ENCODE measurements at places on chromosomes 2 and 18. TPM values are rescaled to one million over a fixed set of nuclear protein-coding genes. Genes with fewer than 3 reads are reported as not detected.

Gene IL36B
- total RNA-seq, result not detected

DNA sequence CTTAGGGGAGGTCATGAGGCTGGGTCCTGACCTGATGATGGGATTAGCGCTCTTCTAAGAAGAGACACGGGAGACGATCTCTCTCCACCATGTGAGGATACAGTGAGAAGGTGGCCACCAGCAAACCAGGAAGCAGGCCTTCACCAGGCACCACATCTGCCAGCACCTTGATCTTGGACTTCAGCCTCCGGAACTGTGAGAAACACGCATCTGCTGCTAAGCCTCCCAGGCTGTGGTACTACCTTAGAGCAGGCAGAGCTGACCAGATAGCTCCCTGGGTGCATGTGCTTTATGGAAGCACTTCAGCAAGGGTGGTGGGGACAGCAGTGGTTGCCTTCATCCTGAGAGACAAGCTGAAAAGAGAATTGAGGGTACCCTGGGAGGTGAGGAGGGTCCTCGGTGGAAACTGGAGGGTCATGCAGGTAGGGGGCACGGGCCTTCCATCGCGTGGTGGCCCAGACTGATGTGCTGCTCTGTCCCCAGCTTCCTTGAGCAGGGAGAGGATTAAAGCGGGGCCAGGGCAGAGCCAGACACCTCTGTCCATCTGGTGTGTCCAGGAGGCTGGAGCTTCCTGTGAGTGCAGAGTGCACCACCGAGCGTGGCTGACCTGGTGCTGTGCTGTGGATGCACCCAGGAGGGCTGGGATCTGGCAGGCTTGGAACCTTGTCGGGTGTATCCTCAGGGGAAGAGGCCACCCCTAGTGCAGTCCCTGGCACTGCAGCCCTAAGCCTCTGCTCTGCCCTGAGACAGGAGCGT, 42.9 kb upstream of the HS6ST1 start:
- DNase-seq, result no peak

Gene DSG2
- 0.33 TPM for total RNA-seq

DNA sequence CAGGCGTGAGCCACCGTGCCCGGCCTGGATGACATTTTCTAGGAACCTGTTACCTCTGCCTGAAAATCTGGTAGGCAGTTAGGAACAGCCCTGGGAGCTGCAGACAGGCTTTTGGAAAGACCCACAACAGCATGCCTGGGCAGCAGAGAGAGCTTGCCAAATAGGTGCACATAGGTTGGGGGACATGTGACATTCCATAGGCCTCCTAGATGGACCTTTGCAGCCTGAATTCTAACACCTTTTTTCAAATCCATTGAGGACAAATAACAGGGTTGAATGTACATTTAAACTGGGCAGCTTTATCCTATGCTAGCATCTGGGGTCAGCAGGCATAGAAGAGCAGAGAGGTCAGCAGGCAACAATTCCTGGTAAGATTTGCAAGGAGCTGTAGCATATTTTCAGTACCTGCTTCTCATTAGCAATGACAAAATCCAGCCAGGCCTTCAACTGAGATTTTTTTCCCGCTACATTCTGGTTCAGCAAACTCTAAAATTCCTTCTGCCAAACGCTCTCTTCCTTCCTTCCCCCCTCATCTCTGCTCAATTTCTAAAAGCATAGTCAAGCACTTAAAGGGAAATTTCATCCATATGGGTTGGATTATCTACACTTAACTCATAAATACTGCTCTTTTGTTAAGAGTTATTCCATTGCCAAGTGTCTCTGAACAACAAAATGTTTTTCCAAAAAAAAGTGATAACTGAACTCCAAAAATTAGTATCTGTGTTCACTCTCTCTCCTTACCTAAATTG, 75.2 kb downstream of the SOWAHC start:
- DNase-seq, result no peak

- DNase-seq, result peak; percentile 66
Observed at GRCh38 chr2:157194097-157194688, 63.3 kb upstream of the GALNT5 start.

GRCh38 chr2:30422444-30423040, 24.5 kb upstream of the LCLAT1 start:
- DNase-seq, result peak; percentile 90

Gene GKN1
- total RNA-seq, result not detected

- DNase-seq, result no peak
Observed at GRCh38 chr18:9823805-9824473, 61.8 kb upstream of the TXNDC2 start.

DNA sequence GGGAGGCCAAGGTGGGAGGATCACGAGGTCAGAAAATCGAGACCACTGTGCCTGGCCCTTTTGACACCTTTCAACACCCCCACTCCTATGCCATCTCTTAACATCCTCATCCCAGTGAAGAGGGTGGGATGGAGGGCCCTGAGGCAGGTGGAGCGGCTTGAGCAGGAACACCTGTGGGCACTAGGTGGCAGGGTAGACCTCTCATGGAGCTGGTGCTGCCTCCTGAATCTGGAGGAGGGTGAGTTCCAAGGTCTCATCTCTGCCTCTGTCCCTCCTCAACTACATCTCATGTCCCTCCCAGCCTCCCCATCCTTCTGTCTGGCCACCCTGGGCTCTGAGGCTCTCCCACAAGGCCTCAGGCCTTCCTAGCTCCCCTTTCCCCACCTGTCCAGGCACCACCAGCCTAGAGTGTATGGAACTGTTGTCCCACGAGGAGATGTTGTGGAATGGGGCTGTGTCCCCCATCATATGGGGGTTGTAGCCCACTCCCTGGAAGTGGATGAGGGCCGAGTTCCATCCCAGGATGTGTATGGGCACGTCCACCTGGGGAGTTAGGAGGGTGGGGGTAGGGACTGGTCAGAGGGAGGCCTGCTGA, 17.0 kb upstream of the CRYBA2 start:
- peak; percentile 67 for DNase-seq

DNA sequence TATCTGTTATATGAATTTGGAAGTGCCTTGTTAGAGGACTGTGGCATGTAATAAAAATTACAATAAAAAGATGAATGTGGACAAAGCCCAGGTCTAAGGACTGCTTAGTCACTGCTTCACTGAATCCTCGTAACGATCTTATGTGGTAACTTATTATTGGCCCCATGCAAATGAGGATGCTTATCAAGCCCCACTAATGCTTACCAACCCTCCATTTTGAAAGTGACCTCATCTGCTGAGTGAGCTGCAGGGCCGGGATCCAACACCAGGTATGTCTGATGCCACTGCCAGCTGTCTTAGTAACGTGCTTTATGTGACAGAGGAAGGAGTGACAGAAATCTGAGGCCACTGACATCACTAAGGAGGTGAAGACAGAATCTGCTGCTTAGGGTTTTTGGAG, 65.3 kb upstream of the CCDC85A start:
- DNase-seq, result no peak

GRCh38 chr2:218093879-218094278, 24.8 kb downstream of the RUFY4 start:
- DNase-seq, result no peak

Gene RAD51AP2
- not detected for total RNA-seq

DNA sequence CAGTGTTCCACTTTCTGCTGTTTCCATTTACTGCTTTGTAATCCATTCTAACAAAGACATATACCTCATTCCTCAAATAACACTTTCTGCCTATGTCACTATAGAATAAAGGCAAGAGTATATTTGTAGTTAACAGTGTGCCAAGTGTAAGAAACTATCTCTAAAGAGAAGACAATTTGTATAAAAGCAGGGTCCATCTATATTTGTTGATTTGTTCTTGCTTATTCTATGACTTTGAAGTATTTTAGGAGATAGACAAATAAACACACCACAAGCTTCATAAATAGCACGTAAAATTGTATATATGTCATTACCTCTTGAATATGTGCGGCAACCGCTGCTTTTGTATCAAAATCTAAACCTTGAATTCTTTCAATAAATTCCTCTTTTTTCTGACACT, 56.0 kb downstream of the CCDC88A start:
- no peak for DNase-seq

- no peak for DNase-seq
Observed at GRCh38 chr2:32250290-32250689, 14.4 kb downstream of the NLRC4 start.

- no peak for DNase-seq
Observed at GRCh38 chr2:8437228-8437948, 244.5 kb upstream of the ID2 start.

DNA sequence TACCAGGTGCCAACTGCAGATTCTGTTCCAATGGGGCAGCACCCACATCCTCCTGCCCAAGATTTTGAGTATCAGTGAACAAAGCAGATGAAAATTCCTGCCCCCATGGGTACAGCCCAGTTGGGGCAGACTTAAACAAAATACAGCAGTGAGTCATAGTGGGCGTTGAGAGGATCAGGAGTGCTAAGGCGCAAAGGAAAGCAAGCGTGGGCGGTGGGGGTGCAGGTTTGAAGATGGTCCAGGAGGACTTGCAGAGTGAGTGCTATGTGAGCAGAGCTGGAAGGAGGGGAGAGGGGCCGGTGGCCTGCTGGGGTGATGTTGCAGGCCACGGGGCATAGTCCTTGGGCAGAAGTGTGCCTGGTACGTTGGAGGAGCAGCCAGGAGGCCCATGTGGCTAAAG, 24.7 kb downstream of the STEAP3 start:
- DNase-seq, result no peak

- DNase-seq, result no peak
Observed at GRCh38 chr2:240464514-240465241, 29.2 kb downstream of the GPC1 start.

Gene IL36G
- total RNA-seq, result not detected

DNA sequence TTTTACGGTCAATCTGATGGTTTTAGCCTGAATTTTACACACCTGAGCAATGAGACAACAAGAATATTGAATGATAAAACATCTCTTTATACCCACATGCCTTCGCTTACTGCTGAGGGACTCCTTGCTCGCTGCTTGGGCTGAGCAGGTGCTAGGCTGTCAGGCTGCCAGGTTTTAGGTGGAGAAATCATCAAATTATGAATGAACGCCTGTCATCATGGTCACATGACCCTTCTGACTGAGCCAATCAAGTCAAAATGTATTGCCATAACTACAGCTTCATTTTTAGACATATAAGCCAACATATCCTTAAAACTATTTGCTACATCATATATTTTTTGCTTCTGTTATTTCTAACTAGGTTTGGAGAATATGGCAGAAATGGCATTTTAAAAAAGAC, 274.0 kb downstream of the LNPK start:
- DNase-seq, result no peak

DNA sequence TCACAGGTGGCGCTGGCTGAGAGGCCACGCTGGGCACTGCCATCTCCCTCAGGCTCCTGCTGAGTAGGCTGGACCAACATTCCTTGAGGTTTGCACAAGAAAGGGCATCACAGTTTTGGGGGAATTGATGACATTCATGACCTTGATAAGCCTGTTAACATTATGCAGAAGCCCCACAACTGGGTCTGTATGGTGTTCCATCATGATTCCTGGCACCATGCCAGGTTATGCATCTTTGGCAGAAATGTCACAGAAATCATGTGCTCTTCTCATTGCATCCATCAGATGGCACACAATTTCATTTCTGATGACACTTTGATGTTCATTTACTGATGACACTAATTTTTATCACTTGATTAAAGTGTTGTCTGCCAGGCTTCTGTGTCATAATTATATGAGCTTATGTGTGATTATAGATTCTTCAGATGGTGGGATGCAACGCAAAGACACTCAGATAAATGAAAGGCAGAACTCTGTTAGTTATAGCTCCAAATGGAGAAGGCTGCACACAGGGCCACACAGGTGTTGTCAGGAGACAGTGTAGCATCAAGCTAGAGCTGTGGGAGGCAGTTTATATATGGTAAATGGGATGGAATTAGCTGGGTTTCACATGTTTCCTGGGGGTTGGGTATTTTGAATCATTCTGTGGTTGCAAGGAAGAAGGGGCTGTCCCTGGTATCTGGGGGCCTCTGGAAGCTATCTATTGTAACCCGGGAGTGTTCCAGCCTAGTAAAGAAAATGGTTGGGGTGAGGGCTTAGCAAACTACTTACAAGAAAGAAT, 191.3 kb downstream of the SLC39A10 start:
- no peak for DNase-seq

GRCh38 chr2:235064976-235065375, 113.2 kb downstream of the SH3BP4 start:
- no peak for DNase-seq

DNA sequence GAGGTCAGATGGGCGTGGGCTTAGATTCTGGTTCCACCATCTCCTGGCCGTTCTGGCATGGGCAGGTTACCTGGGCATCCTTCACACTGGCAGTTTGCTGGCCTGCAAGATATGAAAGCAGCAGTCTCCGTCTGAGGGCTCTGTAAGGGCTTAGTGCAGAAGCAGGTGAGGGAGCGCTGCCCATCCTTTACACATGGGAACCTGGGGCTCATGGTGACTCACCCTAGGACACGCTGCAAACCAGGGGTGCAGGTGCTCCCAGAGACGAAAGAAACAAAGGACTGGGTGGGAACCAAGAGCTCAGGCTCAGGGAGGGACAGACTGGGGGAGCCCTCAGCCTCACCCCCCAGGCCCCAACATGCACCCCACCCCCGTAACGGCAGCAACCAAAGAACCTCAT, 10.7 kb upstream of the ID2 start:
- no peak for DNase-seq

DNA sequence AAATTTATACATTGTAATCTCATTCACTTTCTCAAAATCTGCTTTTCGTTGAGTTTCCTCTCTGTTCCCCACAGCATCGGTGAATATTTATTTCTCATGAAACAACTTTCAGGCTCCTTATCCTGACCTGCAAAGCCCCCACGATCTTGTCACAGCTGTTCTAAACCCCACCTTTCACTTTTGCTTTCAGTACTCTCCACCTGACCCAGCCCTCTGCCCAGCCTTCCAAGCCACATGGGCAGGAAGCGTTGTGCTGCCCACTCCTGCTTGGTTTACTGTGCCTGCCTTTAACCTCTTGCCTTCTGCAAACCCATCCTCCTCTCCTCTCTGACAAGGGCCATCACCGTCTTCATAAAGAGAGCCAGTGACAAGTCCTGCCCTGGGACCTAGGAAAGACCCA, 262.5 kb downstream of the GALR1 start:
- DNase-seq, result no peak

GRCh38 chr18:59631583-59632181, 65.5 kb downstream of the CCBE1 start:
- no peak for DNase-seq

- DNase-seq, result no peak
Observed at GRCh38 chr2:27653397-27653796, 10.0 kb downstream of the SUPT7L start.

- DNase-seq, result no peak
Observed at GRCh38 chr2:45909677-45910191, 258.3 kb downstream of the PRKCE start.

DNA sequence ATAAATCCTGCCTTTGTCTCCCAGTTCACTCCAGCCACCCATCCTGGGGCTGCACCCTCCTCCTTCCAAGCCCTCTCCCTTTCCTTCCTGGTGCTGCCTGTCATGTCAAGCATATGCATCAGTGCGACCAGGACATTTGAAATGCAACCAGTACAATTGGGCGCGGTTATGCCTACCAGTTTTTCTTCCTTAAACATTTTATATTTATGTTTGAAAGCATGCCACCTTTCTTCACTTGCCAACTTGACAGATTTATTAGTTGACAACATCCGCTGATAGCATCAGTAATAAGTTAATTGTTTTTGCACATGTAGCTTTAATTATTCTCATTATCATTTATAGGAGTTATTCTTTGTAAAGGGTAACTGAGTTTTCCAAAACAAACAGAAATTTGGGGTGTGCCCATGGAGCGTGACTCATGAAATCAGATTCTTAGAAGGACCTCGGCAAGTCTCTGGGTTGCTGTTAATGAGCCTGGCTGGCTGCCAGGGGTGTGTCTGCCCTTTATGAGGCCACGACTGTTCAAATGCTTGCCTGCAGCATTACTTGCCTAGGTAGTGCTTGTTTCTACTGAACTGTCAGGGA, 32.8 kb upstream of the IL1B start:
- DNase-seq, result no peak

GRCh38 chr2:75123876-75124275, 75.4 kb downstream of the TACR1 start:
- peak; percentile 14 for DNase-seq

All from activated CD4-positive, alpha-beta T cell treated with anti-CD3 and anti-CD28 coated beads, Interleukin-2, amount 10 ng/mL, durations not matched to agents 24 days and 14 days (primary cell).